ENCODE measurements at places on chromosomes 12 and 14. TPM values are rescaled to one million over a fixed set of nuclear protein-coding genes. Genes with fewer than 3 reads are reported as not detected.

CFAP251 gene
- total RNA-seq = 4.2 TPM

- DNase-seq = no peak
Observed at GRCh38 chr12:22971701-22972191, 346.8 kb downstream of the ETNK1 start.

DNA sequence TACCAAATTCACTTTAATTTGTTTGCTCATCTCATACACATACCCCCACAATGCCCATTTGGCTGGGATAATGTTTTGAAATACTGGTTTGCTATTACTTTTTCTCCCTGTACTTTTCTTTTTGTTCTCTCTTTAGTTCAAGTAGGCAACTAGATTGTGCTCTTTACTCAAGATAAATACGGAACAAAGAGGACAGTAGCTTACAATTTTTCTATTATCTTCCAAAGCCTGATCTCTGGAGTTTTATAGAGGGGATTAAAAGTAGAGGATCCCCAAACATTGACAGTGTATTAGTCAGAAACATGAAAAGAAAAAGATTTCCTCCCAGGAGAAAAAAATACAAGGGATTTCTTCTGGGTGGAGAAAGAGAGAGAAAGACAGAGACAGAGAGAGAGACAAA is 102.1 kb upstream of the FSCB start:
- no peak for DNase-seq

- DNase-seq = peak; percentile 34
Observed at GRCh38 chr14:50521912-50522341, 10.4 kb downstream of the MAP4K5 start.

KIF26A gene
- total RNA-seq = 1.7 TPM

SLC39A5 gene
- total RNA-seq = not detected

GRCh38 chr12:32522331-32523221 is 123.2 kb downstream of the FGD4 start:
- DNase-seq = no peak

DNA sequence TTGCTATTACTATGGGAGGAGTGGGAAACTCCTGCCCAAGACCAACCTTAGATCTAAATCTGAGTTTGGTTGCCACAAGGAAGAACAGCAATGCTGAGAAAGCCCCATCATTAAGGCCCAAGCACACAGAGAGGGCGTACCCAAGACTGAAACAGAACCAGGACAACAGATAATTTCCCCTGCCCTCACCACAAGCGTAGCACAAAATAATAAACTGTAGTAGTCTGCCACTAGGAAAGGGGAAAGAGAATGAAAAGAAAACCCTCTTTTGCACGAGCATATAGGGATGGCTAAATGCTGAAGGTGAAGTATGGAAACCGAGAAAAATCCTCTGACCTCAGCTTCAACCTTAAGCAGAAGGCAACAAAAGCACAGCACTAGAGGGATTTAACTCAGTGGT is 76.5 kb upstream of the DHRS4 start:
- no peak for DNase-seq

VRTN gene
- not detected for total RNA-seq

SIRT4 gene
- 1.8 TPM for total RNA-seq

GRCh38 chr12:68557011-68557730 is 53.5 kb upstream of the RAP1B start:
- DNase-seq = peak; percentile 83

RAD9B gene
- total RNA-seq = 0.40 TPM

EFS gene
- total RNA-seq = 0.80 TPM

KCNC2 gene
- not detected for total RNA-seq

LRIG3 gene
- total RNA-seq = 22.9 TPM

KIF5A gene
- 0.69 TPM for total RNA-seq

DNA sequence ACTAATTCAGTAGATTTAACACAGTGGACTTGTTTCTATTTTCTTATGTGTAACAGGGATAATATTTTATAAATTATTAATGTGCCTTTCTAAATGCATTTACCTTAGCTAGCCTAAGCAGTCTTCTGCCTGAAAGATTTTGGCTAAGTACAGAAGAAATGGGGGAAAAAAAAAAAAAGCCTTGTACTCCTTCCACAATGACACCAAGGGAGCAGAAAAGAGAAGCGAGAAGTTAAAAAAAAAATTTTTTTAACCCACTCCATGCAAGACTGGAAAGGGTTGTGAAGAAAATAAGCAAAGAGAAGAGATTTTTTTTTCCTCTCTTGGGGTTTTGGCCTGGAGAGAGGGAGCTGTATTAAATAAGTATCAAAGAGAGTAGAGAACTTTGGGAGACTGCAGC is 28.7 kb downstream of the NELL2 start:
- no peak for DNase-seq

DNA sequence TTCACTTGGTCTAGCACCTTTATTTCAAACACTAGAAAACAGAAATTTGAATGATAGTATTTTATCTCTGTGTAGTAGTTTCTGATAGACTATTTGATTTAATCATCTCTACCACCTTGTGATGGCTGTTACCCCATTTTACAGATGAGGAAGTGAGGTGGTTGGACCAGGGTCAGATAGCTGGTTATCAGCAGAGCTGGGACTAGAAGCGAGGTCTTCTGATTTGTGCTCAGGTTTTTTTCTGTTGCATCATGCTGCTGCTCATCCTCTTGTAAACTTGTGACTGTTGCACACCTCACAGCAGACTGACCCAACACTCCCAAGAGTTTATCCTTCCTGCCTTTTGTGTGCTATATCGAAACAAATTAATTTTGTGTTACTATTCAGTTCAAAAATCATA is 10.1 kb upstream of the MANSC4 start:
- DNase-seq = no peak

DNA sequence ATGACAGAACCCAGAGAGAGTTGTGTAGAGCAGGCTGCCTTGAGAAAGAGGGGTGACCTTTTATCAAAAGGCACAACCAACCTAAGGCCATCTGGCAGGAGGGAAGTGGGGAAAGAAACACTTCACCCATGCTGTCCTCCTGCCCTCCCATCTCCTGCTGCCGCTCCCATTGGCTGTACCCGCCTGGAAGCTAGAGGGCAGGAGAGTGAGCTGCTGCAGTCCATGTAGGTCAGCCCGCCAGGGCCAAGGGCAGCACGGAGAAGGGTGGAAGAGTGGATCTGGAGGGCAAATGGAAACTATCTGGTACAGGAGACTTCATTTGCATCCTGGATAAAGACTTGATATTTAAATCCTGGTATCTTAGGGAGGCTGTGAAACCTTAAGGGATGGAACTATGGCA is 11.5 kb upstream of the CABP1 start:
- peak; percentile 17 for DNase-seq

All from Daoy (cell line).